Bronchus fibroblast of lung (primary cell): ENCODE measurements at places on chromosomes 6 and 20. TPM values are rescaled to one million over a fixed set of nuclear protein-coding genes. Genes with fewer than 3 reads are reported as not detected.

GATA5 gene
- total RNA-seq, result not detected in 2 replicates

AVP gene
- total RNA-seq, result not detected in 2 replicates

PROKR2 gene
- total RNA-seq, result not detected in 2 replicates

TMEM14C gene
- total RNA-seq, result 151 and 160 TPM in 2 replicates

SLC17A3 gene
- total RNA-seq, result not detected in 2 replicates

SIM1 gene
- not detected in 2 replicates for total RNA-seq

DTNBP1 gene
- total RNA-seq, result 2.2 and 4.0 TPM in 2 replicates

NRN1 gene
- not detected in 2 replicates for total RNA-seq

CCDC170 gene
- 0.15 and 0.17 TPM in 2 replicates for total RNA-seq

MCCD1 gene
- not detected in 2 replicates for total RNA-seq

ZMYND8 gene
- 26.4 and 26.6 TPM in 2 replicates for total RNA-seq

GJA1 gene
- total RNA-seq, result 75.4 and 82.4 TPM in 2 replicates

EDEM2 gene
- 28.1 and 28.7 TPM in 2 replicates for total RNA-seq

GFRAL gene
- not detected in 2 replicates for total RNA-seq

LPIN3 gene
- total RNA-seq, result 10.4 and 11.6 TPM in 2 replicates

RAD21L1 gene
- total RNA-seq, result not detected in 2 replicates

SDHAF4 gene
- 12.6 and 13.1 TPM in 2 replicates for total RNA-seq

UBR2 gene
- 10.0 and 10.1 TPM in 2 replicates for total RNA-seq

HLA-DOA gene
- not detected in 2 replicates for total RNA-seq

MCHR2 gene
- not detected in 2 replicates for total RNA-seq

C20orf204 gene
- total RNA-seq, result 0.15 TPM in 1 of 2 replicates, not detected in the other

DNAH8 gene
- not detected in 2 replicates for total RNA-seq

OR12D3 gene
- total RNA-seq, result not detected in 2 replicates

PRR18 gene
- total RNA-seq, result not detected in 2 replicates

EEF1A1 gene
- 11,958 and 12,572 TPM in 2 replicates for total RNA-seq

CST3 gene
- 430 and 459 TPM in 2 replicates for total RNA-seq

HIVEP1 gene
- total RNA-seq, result 3.9 and 4.8 TPM in 2 replicates

HCRTR2 gene
- total RNA-seq, result 0.17 TPM in 1 of 2 replicates, not detected in the other

CYP24A1 gene
- 0.17 TPM in 1 of 2 replicates, not detected in the other for total RNA-seq

COL11A2 gene
- total RNA-seq, result 0.15 and 1.2 TPM in 2 replicates

FAM83C gene
- total RNA-seq, result under 0.01 TPM in 1 of 2 replicates, not detected in the other

ERVFRD-1 gene
- not detected in 2 replicates for total RNA-seq

HCK gene
- total RNA-seq, result not detected in 2 replicates

TRIM15 gene
- total RNA-seq, result not detected in 2 replicates

PSORS1C1 gene
- under 0.01 and 0.15 TPM in 2 replicates for total RNA-seq

OR2J3 gene
- total RNA-seq, result not detected in 2 replicates

NKAIN2 gene
- not detected in 2 replicates for total RNA-seq
